SK-N-SH (cell line): ENCODE measurements at places on chromosomes 16 and 17.

GRCh38 chr17:80395402-80396151, 19.4 kb upstream of the ENDOV start:
- DNase-seq: peak; percentile 28

DNA sequence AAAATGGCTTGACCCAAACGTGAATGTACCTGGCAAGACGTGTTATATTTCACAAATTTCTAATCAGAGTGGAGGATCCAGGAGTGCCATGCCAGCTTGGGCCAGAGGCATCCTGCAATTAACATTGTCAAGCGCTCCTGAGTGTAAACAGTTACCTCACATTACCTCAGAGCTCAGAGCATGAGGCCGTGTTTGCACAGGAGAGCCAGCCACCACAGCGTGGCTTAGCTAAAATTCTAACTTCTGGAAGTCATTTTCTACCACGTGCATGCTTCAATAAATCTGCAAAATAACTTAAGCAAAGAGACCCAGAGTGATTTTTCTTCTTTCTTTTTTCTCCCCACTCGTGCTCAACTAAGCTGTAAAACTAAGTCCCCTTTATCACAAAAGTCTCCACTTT, 769.0 kb downstream of the KCNJ2 start:
- no peak for DNase-seq

GRCh38 chr16:74019612-74020011, 277.0 kb upstream of the PSMD7 start:
- no peak for DNase-seq

DNA sequence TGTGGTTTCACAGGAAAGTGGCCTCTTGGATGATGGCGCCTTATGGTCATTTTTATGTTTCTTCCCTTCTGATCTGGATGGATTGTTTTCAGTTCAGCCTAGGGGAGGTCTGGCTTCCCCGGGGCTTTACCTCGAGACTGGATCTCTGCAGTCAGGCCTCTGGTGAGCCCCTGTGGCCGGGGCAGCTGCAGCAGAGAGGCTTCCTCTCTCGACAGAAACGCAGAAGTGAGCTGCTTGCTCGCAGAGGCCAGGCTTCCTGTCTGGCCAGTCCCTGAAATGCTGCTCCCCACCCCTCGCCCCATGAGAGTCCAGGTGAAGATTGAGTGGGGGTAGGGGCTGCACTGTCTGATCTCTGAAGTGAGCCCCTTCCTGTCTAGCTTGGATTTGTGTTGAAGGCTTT, 44.0 kb downstream of the PLCG2 start:
- DNase-seq: no peak

GRCh38 chr16:25916037-25916436, 224.3 kb downstream of the HS3ST4 start:
- DNase-seq: no peak

GRCh38 chr17:6374761-6375312, 60.1 kb downstream of the AIPL1 start:
- DNase-seq: no peak

DNA sequence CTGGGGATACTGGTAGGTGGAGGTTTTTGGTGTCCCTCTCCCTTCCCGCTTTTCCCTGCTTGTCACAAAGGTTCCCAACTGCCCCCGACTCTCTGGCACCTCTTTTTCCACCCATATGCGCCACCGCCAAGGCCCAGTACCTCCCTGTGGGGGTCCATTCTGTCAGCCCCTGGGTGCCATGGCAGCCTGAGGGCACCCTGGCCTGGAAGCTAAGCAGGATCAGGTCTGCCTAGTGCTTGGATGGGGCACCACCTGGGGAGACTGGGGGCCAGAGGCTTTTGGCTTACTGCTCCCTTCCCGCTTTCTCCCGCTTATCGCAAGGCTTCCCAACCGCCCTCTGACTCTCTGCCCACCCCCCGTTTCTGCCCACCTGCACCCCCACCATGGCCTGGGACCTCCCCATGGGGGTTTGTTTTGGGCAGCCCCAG, 2286.4 kb downstream of the TP53TG3F start:
- DNase-seq: no peak

DNA sequence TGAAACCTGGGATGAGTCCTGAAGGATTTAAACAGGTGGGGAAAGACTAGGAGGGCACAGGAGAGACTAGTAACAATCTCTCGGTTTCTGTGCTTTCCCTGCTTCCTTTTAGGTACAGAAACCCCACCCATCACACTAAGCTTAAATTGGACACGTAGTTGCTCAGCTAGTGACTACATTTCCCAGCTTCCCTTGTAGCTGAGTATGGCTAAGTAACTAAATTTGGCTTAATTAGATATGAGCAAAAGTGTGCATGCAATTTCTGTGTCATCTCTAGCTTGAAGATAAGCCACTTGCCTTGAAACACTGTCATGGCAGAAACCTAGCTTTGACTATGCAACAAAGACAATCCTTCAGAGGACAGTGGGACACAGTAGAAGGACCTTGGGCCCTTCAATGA, 36.5 kb downstream of the CACNG1 start:
- no peak for DNase-seq

DNA sequence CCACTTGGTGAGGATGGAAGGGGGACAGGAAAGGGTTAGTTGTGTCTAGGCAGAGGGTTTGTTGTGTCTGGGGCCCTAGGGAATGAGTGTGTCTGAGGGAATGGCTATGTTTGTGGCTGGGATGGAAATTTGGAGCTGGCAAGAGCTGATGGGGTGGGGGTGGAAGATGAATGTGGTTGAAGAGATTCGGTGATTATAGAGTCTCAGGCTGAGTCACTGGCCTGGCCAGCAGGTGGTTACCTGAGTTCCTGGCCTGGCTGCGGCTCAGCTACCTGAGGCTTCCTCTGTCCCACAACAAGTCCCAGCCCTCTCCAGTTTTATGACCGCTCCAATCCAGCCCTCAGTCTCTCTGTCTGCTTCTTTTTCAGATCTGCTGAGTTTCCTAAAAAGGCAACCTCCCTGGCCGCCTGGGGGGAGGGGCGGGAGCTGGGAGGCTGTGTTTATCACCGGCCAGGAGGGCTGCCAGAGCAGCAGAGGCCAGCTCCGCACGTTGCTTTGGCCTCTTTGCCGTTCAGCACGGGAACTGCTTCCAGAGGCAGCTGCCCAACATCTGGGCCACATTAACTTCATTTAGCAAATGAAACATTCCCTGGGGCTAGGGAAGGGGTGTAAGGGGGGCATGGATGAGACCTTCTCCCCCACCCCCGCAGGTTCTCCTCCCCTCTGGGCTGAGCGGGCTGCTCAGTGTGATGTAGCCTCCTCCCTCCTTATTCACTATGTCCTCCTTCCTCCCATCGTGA, 21.8 kb downstream of the ITGB3 start:
- peak; percentile 93 for DNase-seq

DNA sequence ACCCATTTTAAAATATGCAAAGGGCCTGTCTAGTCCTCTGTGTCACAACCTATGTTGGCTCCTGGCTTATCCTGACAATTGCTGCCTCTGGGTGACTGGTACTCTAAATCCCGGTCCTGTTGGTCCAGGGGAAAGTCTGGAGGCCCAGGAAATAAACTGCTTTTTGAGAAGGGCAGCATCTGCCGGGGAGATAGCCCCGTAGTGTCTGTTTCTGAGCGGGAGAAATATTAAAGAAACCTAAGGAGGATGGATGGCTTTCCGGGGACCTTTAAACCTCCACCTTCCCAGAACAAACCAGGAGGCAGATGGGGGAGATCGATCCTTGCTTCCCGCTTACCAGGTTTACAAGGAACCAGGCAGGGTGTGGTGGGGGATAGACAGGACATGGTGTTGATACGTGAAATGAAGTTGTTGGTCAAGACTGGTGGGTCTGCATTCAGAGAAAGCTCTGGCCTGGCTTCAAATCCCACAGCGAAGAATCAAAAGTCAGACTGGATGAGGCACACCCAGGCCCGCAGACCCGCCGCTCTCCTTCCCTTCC, 3.8 kb downstream of the HOXB2 start:
- no peak for DNase-seq

DNA sequence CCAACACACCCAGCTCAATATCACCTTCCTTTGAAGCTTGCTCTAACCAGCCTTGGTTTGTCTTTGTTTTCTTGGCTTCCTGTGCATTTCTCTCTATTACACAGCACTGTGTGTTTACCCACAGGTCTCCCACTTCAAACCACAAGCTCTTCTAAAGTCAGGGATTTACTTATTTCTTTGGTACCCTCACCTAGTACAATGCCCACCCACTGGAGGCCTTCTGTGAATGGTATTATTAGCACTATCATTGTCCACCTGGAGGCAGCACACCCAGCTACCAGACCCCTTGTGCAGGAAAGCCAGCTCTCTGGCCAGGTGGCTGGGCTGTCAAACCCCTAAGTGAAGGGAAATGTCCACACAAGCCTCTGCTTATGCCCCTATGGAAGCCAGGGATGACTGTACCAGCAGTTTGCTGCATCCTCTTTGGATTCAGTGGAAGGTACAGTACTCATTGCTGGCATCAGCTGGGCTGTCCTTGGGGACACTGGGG, 9.4 kb upstream of the TOP2A start:
- no peak for DNase-seq

GRCh38 chr17:78763561-78763960, 18.5 kb downstream of the CYTH1 start:
- DNase-seq: no peak
